Umbilical cord (tissue), 2 donors: ENCODE measurements at places on chromosomes 2 and 18. TPM values are rescaled to one million over a fixed set of nuclear protein-coding genes. Genes with fewer than 3 reads are reported as not detected.
A peak's percentile ranks its signal among the peaks of the same experiment; 100 is the strongest.

Gene SPATA3
- total RNA-seq = not detected

DNA sequence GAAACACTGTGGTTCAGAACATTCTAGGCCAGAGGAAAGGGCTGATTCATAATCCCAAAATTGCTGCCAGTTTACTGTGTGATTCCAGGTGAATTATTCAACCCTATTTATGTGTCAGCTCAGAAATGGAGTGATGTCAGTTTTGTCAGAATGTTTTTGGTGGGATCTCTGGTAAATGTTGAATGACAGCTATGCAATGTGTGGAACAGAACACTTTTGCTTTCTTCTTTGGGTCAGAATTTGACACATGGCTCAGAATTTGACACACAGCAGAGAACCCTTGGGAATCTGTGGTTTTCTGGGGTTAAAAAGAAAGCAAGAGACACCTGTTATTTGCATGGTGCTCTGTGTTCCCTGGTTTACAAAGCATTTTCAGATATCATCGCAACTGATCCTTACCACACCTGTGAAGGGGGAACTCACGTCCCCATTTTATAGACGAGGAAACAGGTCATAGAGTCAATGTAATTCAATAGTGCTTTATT is 1.6 kb upstream of the MTA3 start:
- DNase-seq = no peak

DNA sequence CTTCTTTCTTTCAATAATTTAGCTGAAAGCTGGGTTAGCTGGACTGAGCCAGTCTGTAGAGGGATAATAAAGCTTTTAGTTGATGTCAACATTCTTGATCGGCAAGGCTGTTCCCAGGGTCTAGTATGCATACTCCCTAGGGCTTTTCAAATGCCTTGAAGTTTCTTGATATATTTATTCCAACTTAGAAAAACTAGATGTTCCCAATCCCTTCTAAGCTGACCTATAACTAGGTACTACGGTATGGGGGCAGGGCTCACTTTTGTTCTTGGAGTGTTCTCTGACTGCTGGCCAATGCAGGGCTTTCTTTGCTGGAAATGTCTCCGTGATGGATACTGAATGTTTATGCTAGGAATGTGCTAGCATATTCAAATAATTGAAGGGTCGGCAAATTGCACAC is 258.6 kb upstream of the TANK start:
- peak; percentile 50 for DNase-seq

- no peak for DNase-seq
Measured at GRCh38 chr2:151264157-151264825, 2.6 kb upstream of the RBM43 start.

Gene NPPC
- total RNA-seq = not detected

- no peak for DNase-seq
Measured at GRCh38 chr2:144632809-144633208, 112.9 kb upstream of the ZEB2 start.

Gene MPPE1
- 31.3 TPM for total RNA-seq

Gene NTSR2
- total RNA-seq = not detected

- DNase-seq = peak; percentile 64
Measured at GRCh38 chr2:223815186-223815883, 22.0 kb downstream of the AP1S3 start.

Gene RAMP1
- total RNA-seq = 11.8 TPM

Gene FER1L5
- 0.48 TPM for total RNA-seq

- DNase-seq = no peak
Measured at GRCh38 chr2:72003796-72004195, 143.9 kb downstream of the CYP26B1 start.

Gene WDR43
- 52.0 TPM for total RNA-seq

- DNase-seq = peak; percentile 26
Measured at GRCh38 chr18:45037618-45038017, 356.9 kb downstream of the SETBP1 start.

DNA sequence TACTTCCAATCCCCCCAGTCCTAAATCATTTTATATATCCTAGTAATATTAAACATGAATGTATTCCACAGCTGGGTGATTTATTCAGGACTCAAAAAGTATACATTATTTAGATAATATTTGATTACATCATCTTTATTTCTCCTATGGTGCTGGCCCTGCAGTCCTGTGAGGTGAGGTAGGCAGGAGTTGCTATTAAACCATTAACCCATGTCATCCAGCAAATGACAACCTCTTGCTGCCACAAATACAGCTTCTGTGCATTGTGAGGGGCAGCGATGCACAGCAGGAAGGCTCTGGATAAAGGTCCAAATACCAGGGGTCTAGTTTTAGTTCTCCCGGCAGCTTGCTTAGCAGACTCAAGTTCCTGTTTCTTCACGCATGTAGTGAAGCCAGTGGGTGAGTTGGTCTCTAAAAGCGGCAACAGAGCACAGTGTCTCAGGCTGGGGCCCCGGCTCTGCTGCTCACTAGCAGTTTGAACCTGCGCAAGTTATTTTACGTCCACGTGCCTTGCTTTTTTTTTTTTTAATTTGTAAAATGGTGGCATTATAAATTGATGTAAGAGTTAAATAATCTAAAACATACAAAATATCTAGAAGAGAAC is 36.1 kb downstream of the INSIG2 start:
- DNase-seq = no peak

GRCh38 chr2:112714836-112715631 is 5.8 kb upstream of the NT5DC4 start:
- DNase-seq = no peak

Gene SERPINB3
- total RNA-seq = 0.96 TPM

DNA sequence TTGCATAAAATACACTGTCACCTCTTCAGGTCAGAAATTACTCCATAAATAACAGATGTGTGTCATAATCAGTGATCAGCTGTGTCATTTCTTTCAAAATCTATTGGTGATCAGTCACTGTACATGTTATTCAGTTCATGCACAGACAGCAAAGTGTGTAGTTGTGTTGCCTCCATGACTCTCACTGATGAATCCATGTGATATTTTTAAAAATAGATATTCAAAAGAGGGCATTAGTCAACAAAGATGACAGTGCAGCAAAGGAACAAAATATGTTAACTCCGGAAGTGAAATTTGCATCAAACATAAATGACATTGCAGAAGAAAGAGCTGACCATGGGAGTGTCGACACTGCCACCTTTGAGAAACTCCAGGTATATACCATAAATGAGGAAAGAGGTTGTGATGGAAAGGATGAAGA is 17.1 kb upstream of the MCM6 start:
- DNase-seq = no peak

DNA sequence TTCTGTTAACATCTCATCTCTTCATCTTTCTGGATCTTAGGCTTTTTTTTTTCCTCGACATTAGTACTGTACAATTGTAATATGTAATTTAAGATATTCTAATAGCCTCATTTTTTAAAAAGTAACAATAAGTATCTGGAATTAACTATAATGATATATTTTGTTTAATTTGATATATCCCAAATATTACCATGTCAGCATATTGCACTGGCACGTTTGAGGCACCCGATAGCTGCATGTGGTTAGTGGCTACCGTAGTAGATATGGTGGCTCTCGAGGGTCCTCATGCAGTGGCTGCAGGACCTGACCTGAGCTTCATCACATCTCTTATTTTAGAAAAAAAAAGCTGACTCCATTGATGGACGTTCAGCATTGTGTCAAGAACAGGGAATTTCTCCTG is 371.9 kb downstream of the DPP10 start:
- DNase-seq = no peak

Gene GAL3ST2
- 2.2 TPM for total RNA-seq

Gene ALK
- total RNA-seq = 1.2 TPM

- no peak for DNase-seq
Measured at GRCh38 chr2:31234683-31235503, 941 bp downstream of the EHD3 start.

DNA sequence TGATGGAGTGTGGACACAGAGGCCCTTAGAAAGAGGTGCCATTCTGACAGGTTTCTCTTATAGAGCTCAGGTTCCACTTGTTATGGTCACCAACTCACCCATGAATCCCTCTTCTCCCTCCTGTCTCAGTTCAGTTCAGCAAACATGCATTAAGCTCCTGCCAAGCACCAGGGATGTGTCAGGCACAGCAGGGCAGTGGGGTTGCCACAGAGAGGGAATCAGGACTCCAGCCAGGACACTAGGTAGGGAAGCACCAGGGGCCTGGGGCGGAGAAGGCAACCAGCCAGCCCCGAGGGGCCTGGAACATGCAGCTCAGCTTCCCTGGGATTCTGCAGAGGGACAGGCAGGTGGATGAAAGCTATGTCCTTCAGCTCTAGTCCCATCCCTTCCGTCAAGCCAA is 44.6 kb downstream of the TOGARAM2 start:
- DNase-seq = no peak

Gene SLC1A4
- total RNA-seq = 16.1 TPM

DNA sequence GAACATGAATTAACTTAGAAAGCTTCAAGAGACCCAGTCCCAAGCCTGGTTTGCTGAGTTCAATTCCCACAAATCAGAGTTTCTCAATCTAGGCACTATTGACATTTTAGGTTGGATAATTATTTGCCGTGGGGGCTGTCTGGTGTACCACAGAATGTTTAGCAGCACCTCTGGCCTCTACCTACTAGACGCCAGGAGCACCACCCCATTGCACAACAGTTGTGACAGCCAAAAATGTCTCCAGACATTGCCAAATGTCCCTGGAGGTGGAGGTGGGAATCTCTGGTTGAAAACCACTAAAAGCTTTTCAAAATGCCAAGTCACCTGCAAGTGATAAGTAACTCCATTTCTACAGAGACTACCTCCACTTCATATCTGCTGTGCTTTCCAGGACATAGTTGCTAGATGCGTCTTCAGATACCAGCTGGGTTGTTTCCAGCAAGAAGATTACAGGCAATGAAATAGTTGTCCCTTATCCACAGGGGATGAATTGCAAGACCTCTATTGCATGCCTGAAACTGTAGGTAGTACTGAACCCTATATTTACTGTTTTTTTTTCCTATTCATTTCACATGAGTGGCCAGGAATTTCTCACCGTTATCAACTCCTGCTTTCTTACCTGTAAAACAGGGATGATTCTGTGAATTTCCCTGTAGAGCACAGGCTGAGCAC is 554.3 kb downstream of the ZEB2 start:
- no peak for DNase-seq

GRCh38 chr18:80200932-80201672 is 46.2 kb downstream of the PARD6G start:
- peak; percentile 43 for DNase-seq

DNA sequence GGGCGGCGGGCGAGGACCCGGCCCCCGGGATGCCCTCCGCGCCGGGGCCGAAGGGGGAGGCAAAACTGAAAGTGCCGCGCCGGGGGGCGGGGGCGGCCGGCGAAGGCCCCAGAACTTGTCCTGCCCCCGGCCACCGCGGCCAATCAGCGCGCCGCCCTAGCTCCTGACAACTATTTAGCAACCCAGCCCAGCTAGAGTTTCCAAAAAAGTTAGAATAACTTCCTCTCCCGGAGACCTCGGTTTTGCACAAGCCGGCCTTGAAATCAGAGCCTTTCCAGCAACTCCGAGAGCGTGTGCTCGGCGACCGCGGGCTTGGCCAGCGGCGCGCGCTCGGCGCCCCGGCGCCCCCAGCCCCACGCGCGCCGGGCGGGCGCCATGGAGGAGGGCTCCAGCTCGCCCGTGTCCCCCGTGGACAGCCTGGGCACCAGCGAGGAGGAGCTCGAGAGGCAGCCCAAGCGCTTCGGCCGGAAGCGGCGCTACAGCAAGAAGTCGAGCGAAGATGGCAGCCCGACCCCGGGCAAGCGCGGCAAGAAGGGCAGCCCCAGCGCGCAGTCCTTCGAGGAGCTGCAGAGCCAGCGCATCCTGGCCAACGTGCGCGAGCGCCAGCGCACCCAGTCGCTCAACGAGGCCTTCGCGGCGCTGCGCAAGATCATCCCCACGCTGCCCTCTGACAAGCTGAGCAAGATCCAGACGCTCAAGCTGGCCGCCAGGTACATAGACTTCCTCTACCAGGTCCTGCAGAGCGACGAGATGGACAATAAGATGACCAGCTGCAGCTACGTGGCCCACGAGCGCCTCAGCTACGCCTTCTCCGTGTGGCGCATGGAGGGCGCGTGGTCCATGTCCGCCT is at the start of gene TWIST2:
Gene TWIST2 (plus strand): TSS at position 245 of the 850 bp plus-strand sequence. CDS start 131 bp downstream, at position 376.
- peak; percentile 93 for DNase-seq

DNA sequence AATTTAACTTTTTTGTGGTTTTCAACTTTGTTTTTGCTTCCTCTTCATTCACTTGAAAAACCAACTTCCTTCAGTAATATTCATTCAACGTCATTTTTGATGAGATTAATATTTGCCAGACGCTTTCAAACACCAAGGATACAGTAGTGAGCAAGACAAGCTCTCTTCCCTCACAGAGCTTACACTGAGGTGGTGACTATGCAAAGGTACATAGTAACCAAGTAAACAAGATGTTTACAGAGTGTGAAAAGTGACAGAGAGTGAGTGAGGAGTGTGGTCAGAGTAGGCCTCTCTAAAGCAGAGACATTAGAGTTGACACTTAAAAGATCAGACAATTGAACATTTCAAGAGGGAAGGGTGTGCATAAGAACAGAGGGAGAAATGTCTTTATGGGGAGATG is 155.5 kb downstream of the TMEM247 start:
- DNase-seq = no peak

- no peak for DNase-seq
Measured at GRCh38 chr2:132515010-132515409, 98.4 kb downstream of the GPR39 start.

- DNase-seq = no peak
Measured at GRCh38 chr2:55155206-55155605, 76.9 kb downstream of the CLHC1 start.

DNA sequence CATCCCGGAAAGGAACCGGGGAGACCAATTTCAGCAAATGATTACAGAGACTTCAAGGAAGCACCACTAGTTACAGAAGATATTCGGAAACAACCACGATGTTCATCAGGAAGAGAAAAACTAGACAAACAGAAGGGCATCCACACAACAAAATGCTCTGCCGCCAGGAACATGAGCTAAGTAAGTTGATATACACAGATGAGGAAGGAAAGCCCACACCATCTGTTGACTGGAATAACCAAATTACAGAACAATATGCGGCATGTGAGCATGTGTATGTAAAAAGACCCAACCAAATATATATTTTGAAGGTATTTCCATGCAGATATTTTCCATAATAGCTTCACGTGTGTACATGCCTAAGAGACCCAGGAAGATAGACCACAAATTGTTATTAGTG is 47.0 kb downstream of the ACKR3 start:
- no peak for DNase-seq

- no peak for DNase-seq
Measured at GRCh38 chr2:54528311-54528955, 72.3 kb downstream of the SPTBN1 start.

Gene OSBPL1A
- 47.2 TPM for total RNA-seq

Gene CD28
- total RNA-seq = 13.0 TPM

Gene SIX3
- total RNA-seq = not detected

GRCh38 chr2:238709325-238710025 is 138.4 kb upstream of the TWIST2 start:
- peak; percentile 75 for DNase-seq

DNA sequence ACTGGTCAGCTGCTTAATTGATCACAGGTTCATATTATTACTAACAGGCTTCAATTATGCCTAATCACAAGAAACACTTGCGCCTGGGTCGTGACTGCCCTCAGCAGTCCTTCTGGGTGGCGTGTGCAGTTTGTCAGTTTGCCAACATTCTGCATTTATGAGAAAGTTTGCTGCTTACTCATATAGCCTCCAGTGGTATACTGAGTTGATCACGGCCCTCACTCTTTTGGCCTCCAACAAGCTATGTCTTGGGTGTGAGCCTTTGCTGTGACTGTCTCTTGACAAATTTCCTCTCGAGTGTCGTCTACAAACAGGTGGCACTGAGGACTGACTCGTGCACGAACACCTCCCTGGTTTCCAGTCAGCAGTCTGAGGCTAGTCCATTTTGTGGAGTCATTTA is 27.3 kb downstream of the DCDC2C start:
- no peak for DNase-seq
